Type B pancreatic cell (in vitro differentiated cells): ENCODE measurements at places on chromosomes 3 and 15.

- no peak for DNase-seq
Measured at GRCh38 chr3:31785734-31786133, 195.3 kb downstream of the OSBPL10 start.

DNA sequence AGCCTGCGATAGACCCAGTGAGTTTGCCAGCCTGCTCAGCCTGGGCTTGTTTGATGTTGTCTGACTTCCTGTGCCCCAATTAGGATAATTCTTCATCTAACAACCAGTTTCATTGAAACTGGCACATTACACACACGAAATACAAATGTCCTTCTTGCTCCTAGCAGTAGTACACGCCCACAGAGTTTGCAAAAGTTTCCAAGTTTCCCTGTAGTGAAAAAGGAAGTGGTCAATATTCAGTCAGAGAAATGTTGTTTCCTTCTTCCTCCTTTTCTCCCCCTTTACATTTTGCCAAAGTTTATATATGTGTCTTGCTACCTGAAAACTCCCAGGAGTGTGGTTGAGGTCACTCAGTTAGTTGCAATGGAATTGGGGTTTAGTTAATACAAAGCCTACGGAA is 58.4 kb upstream of the LRTM1 start:
- DNase-seq: no peak

GRCh38 chr3:107206141-107206540 is 171.1 kb upstream of the CCDC54 start:
- no peak for DNase-seq

- DNase-seq: no peak
Measured at GRCh38 chr3:167084545-167084944, 295.6 kb downstream of the ZBBX start.

DNA sequence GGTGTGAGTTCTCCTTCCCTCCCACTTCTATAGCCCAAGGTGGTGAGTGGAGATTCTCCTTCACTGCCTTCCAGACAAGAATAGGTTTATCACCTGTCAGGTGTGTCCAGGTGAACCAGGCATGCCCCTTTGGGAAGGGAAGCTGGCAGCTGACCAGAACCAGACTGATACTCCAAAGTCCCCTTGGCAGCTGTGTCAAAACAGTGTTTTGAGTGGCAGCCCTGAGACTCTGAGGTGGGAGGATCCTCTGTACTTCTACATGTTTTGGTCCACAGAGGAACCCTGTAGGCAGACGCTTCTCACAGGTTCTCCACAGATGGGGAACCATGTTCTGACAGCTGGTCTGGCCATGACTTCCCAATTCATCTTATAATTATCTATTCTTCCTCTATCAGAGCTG is 30.1 kb downstream of the ISL2 start:
- no peak for DNase-seq

DNA sequence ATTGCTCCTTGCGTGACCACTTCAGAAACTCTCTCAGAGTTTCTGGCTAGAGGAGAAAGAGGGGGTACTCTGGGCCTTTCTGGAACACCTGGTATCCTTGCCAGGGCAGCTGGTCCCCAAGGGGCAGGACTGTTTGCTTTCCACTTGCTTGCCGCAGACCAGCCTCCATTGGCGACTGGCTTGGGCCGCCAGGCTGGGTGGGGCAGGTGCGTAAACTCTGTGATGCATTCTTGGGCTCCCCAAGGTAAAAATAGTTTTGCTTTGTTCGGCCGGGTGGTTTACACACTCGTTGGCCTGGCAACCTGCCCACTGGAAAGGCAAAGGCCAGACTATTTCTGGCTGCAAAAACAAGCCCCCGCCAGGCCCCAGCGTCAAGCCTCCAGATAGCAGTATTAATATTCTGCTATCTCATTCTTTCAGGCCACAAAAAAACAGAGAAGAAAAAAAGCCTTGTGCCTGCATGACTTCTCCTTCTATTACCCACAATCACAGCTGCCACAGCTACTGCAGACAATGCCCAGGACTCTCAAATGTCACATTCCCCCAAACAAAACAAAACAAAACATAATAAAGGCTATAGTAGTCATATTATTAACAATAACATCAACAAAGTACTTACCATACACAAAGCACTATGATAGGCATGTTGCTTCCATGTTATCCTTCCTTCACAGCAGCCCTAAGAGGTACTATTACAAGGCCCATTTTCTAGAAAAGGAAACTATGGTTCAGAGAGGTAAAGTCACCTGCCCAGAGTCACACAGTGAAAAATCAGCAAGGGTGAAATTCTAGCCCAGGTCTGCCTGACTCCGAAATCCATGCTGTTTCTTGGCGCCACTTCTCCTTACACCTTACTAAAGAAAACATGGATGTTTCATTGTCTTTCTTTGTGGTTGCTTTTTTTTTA is 14.0 kb upstream of the SSUH2 start:
- no peak for DNase-seq

GRCh38 chr3:104521606-104522336 is 844.9 kb upstream of the ALCAM start:
- no peak for DNase-seq

- no peak for DNase-seq
Measured at GRCh38 chr3:69590111-69590510, 149.2 kb upstream of the MITF start.

- no peak for DNase-seq
Measured at GRCh38 chr3:14836049-14836468, 17.3 kb downstream of the FGD5 start.

- no peak for DNase-seq
Measured at GRCh38 chr3:110324171-110324705, 747.4 kb upstream of the NECTIN3 start.

DNA sequence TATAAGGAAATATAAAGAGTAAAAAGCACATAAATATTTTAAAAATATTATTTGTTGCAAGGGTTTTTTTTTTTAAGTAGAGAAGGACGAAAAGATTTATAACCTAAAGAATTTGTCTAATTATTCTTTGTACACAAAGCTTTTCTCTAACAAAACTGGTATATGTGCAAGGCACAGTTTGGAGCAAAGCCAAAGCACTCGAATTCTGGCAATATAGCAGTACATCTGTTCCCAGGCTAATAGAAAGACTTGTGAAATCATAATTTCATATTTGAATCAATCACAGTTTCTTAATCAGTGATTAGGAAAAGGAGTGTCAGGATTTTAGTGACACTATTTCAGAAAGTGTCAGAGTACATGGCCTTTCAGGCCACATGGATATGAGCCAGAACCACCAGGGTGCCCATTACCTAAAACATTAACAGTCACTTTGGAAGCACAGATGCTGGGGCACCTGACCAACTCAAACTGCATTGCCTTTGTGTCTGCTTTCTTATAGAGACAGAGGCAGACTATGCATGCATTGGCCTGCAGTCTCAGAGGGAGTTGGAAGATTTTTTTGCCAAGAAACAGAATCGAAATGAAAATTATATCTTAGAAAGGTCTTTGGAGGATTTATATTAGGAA is 651.8 kb upstream of the SGO1 start:
- no peak for DNase-seq

DNA sequence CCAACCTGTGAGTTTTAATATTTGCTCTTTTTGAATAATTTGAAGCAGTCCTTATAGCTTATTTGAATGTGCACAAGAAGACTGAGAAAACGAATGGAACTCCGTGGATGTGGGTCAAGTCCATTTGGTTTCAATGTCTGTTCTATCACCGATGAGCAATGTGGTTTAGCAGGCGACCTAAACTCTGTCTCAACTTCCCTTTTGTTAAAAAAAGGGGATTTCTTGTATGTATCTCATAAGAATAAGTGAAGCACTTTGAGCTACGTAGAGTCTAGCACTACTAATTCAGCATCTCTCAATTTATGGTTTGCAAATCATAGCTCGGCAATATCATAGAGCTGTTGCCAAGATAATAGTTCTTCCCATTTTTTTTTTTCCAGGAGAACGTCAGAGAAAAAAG is 4.6 kb upstream of the SKIL start:
- no peak for DNase-seq

GRCh38 chr15:88489321-88489720 is 21.8 kb downstream of the MRPS11 start:
- DNase-seq: no peak

DNA sequence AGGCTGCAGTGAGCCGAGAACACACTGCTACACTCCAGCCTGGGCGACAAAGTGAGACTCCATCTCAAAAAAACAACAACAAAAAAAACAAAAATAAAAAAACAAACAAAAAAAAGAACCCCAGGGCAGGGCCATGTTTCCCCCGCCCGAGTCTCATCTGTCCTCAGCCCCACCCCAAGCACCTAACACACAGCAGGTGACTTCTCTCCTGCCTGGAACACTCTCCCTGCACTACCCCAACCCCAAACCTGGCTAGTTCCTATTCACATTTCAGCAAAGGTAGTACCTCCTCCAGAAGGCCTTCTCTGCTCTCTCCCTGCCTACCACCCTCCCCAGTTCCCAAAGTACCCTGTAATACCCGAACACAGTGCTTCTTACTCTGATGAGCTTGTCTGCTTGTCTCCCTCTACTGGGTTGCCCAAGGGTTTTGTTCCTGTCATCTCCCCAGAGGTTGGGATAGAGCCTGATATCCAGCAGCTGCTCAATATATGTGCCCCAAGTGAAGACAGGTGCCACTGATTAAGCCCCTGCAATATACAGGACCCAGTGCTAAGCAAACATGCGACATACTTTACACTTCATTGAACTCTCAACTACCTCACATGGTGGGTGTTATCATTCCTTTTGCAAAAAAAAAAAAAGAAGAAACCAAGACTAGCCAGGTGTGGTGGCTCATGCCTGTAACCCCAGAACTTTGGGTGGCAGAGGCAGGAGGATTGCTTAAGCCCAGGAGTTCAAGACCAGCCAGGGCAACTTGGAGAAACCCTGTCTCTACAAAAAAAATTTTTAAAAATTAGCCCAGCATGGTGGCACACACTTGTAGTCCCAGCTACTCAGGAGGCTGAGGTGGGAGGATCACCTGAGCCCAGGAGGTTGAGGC is 103.6 kb downstream of the DAPK2 start:
- DNase-seq: no peak

GRCh38 chr3:78277801-78278200 is 1237.9 kb downstream of the ROBO2 start:
- DNase-seq: no peak

- no peak for DNase-seq
Measured at GRCh38 chr3:132210476-132211346, 106.5 kb upstream of the ACP3 start.

DNA sequence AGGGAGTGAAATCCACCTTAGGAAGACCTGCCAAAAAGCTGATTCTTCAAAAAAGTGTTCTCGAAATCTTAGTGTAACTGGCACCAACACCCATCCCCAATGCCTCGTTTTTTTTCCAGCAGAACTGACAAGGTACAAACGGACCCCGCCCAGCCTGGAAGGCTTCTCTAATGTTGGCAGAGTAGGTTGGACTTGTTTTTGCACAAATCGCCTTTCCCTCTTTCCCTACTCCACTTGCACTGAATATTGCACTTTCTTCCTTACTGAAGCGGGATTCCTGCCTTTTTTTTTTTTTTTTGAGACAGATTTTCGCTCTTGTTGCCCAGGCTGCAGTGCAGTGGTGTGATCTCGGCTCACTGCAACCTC is 544 bp upstream of the TIMMDC1 start:
- DNase-seq: no peak

DNA sequence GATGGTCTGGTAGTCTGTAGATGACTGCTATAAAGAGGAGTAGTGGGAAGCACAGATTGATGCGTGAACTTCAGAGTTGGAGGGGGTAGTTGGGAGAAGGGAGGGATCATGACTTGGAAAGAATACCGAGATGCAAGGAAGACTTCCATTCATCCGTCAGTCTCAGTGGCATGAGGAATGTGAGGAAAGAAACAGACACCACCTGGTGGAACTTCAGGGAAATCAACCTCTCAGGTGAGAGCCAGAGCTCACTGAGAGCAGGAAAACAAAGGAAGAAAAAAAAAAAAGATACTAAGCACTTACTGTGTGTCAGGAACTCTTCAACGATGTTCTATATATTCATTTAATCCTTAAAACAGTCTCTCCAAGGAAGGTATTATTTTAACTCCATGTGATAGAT is 172.4 kb downstream of the OXSM start:
- DNase-seq: no peak

GRCh38 chr3:119762876-119763275 is 19.0 kb upstream of the NR1I2 start:
- no peak for DNase-seq

DNA sequence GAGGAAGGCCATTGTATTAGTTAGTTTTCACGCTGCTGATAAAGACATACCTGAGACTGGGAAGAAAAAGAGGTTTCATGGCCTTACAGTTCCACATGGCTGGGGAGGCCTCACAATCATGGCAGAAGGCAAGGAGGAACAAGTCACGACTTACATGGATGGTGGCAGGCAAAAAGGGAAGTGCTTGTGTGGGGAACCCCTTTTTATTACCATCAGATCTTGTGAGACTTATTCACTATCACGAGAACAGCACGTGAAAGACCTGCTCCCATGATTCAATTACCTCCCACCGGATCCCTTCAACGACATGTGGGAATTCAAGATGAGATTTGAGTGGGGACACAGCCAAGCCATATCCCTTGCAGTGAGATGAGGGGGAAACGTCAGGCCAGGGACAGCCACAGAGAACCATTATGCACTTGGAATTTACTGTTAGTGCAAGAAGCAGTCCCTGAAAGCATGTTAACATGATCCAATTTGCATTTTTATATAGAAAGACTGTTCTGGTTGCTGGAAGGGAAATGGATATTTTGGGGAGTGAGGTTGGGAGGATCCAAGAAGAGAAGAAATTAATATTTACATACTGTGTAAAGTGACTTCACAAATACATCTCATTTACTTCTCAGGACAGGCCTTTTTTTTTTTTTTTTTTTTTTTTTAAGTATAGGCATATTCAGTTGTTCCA is 87.1 kb downstream of the ARNT2 start:
- no peak for DNase-seq

GRCh38 chr3:184781801-184782200 is 30.2 kb upstream of the VPS8 start:
- no peak for DNase-seq

DNA sequence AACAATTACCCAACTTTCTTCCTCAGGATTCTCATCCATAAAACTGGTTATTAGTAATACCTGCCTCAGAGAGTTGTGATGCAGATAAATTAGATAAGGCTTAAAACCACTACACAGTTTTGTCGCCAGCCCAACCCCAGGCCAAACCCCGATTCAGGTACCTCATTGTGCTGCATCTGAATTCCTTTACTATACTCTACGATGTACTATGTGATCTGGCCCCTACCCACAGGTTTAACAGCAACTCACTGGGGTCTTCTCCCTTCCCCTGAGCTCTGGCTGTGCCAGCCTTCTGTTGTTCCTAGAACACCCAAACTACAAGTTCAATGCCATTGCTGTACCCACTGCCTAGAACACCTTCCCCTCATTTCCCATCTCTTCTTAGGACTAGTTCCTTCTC is 64.6 kb downstream of the MYO5A start:
- no peak for DNase-seq

GRCh38 chr3:36957862-36958686 is 13.2 kb upstream of the TRANK1 start:
- DNase-seq: no peak
